CD8-positive, alpha-beta T cell (primary cell): ENCODE measurements at places on chromosomes 1 and 21. TPM values are rescaled to one million over a fixed set of nuclear protein-coding genes. Genes with fewer than 3 reads are reported as not detected.

Gene CYP4Z1
- not detected for total RNA-seq

Gene IL20
- not detected for total RNA-seq

Gene PPIAL4G
- 0.25 TPM for total RNA-seq

Gene TNFRSF8
- not detected for total RNA-seq

Gene RBM15
- total RNA-seq: 59.3 TPM

Gene C1QB
- total RNA-seq: not detected

Gene NBPF4
- total RNA-seq: not detected

Gene CELA2A
- not detected for total RNA-seq

Gene C4BPA
- not detected for total RNA-seq

Gene PPP1R15B
- 144 TPM for total RNA-seq

Gene FAM78B
- total RNA-seq: not detected

Gene CD160
- 3.2 TPM for total RNA-seq

- no peak for DNase-seq
These were observed 5.6 kb downstream of the TMEM167B start for GRCh38 chr1:109096120-109096519.

GRCh38 chr21:29181799-29182470 lies 51.5 kb downstream of the MAP3K7CL start:
- no peak for DNase-seq

- no peak for DNase-seq
These were observed 190.6 kb upstream of the RAB4A start for GRCh38 chr1:229080361-229080760.

GRCh38 chr1:79290927-79291474 lies 284.5 kb upstream of the ADGRL4 start:
- no peak for DNase-seq

DNA sequence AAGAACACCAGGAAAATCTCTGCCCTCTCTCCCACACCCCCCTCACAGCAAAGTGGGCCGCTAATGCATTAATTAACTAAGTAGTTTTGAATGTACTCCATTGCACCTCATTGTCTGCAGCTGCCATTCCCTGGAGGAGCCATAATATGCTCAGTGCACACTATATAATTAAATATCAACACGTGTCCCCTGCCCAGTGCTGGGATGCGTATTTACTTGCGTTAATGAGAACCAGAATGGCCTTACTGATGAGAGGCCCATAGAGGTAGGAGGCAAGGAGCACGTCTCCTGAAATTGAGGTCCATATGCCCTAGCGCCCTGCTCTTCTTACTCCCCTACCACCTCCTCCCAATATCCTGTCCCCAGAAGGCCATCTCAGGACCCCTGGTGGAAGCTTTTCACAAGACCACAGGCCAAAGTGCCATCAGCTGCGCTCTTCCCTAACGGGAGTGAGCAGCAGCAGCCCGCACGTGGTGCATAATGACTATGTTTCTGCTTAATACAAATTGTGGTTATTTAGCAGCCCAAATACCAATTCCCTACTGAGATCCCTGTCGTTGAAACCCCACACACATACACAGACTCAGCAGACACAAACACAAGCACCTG lies 76.8 kb downstream of the PLXNA2 start:
- no peak for DNase-seq

DNA sequence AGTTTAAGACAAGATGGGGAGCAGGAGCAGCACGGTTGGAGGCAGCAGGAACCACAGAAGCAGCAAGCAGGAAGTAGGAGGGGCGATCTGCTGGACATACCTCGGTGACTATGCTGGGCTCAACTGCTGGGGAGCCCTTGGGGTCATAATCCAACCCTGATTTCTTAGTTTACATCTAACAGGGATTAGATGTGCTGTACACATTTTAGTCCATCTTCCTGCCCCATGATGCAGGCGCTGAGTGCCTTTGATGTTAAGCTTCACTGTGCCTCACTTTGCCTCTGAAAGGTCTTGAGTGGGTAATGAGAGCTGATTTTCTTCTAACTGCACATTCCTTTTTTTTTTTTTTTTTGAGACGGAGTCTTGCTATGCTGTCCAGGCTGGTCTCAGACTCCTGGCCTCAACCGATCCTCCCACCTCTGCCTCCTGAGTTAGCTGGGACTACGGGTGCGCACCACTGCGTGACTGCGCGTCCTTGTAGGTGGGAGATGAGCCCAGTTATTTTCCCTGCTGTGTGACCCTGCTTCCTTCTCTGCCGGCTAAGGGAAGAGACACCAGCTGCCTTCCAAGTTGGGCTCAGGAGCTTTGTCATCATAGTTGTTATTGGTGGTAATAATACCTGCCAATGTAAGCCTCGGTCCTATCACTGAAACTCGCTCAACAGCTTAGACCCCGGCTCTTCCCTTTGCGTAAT lies 1.1 kb upstream of the RCAN3 start:
- peak; percentile 67 for DNase-seq

- no peak for DNase-seq
These were observed 26.6 kb downstream of the AK4 start for GRCh38 chr1:65174585-65174984.

- DNase-seq: no peak
These were observed 27.5 kb downstream of the COL6A1 start for GRCh38 chr21:46008893-46009621.

DNA sequence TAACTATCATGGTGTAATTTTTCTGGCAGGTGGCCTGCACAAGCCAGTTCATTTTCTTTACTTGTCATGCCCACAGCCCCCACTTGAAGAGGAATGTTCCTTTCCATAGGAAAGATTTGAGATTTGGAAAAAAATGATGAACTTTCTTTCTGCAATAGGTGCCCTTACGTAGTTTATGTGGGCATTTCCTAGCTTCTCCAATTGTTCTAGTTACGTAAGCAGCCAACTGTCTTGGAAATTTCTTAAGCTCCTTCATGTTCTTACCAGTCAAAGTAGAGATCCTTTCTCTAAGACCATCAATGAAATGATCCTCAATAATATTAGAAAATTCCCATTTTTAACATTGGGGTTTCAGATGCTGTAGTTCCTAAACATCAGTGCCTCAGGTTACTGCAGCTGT lies 109.5 kb upstream of the F3 start:
- DNase-seq: no peak

DNA sequence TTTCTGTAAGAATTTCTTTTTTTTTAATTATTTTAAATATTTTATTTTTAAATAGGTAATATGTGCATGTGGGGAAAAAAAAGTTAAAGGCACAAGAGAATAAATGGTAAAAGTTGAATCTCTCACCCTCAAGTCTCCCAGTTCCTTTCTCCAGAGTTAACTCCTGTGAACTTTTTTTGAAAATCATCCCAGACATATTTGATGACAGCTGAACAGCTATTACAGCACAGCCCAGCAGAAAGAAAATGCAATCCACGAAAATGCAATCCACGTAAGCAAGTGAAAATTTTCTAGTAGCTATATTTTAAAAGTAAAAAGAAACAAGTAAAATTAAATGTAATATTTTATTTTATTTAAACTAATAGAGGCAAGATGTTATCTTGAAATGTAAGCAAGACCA lies 310.0 kb upstream of the RUNX1 start:
- DNase-seq: no peak

- DNase-seq: no peak
These were observed 689.6 kb downstream of the USP25 start for GRCh38 chr21:16419188-16419921.

GRCh38 chr1:18732686-18733085 lies 102.0 kb downstream of the PAX7 start:
- no peak for DNase-seq

DNA sequence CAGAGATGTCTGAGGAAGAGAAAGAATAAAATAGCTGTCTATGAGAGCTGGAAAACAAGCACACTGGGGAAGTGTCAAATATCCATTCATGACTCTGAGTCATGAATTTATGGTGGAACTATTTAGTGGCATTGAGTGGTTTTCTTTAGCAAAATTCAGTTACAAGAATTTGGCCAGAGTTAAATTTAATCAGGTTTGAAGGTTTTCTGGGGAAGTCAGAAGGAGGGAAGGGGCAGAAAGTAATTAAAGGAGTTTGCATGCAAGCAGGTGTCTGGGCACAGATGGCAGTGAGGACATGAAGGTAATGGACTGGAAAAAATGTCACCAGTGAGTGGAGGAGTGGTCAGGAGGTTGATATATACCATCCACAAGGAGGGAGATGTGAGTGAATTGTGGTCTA lies 121.9 kb upstream of the IVNS1ABP start:
- DNase-seq: no peak

DNA sequence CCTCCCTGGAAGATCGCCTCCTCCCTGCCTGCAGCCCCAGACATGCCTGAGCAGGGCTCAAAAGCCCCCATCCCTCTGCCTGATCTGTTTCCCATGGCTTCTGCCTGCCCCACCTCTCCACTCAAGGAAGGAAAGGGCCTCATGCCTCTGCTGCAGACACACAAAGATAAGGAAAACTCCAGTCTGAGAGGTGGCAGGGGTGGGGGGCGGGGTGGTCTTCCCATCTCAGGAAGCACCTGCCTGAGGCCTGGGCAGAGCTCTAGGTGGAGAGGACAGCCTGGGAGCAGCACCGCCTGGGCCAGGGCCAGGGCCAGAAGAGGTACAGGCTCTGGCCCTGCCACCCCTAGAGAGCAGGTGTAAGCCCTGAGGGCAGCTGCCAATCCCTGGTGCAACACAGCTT lies 4.1 kb upstream of the GJB3 start:
- DNase-seq: no peak

- DNase-seq: peak; percentile 77
These were observed 17.9 kb downstream of the MTX1 start for GRCh38 chr1:155226188-155226909.

GRCh38 chr1:156001021-156001661 lies 19.6 kb downstream of the SSR2 start:
- DNase-seq: no peak

GRCh38 chr1:93715529-93716126 lies 34.0 kb upstream of the BCAR3 start:
- DNase-seq: no peak
